ENCODE measurements at places on chromosomes 13 and 19.

GRCh38 chr19:2261438-2262172 lies 5.4 kb upstream of the JSRP1 start:
- no peak for DNase-seq

DNA sequence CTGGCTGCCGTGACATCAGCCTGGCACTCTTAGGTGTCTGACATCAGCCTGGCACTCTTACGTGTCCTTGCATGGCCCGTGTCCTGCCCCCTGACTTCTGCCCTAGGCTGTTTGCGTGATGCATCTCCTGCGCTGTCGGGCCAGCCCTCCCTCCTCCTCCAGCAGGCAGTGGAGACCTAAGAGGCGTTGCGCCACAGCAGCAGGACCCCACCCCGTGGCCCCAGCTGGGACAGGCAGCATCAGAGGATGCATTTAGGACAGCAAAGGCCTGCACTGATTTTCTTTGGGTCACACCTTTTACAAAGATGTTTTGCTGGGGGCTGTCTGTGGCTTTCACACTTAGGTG lies 65.3 kb downstream of the GPR12 start:
- DNase-seq: no peak

- DNase-seq: no peak
Measured at GRCh38 chr19:35901854-35902661, at the start of gene HCST. Gene HCST, plus strand, starts transcription at chr19:35902529. Its CDS starts 65 bp downstream, at chr19:35902594.

- no peak for DNase-seq
Measured at GRCh38 chr13:104024416-104025170, 958.4 kb upstream of the SLC10A2 start.

GRCh38 chr19:41621654-41622053 lies 5.2 kb downstream of the CEACAM4 start:
- no peak for DNase-seq

- DNase-seq: no peak
Measured at GRCh38 chr19:1796395-1797142, 15.5 kb downstream of the ATP8B3 start.

- DNase-seq: no peak
Measured at GRCh38 chr13:44263751-44264620, 109.6 kb upstream of the SERP2 start.

GRCh38 chr13:108313382-108313781 lies 43.9 kb downstream of the TNFSF13B start:
- DNase-seq: no peak

DNA sequence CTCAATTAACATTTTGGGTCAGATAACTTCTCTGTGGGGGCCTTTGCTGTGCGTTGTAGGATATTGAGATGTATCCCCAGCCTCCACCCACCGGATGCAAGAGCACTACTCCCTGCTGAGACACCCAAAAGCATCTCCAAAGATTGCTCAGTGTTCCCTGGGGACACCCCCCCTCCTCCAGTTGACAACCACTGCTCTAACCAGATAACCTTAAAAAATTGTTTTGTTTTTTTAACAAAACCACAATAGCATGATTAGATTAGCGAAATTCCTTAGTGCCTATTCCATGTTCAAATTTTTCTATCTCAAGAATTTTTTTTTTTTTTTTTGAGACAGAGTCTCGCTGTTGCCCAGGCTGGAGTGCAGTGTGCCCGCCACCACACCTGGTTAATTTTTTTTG lies 2.6 kb upstream of the EPN1 start:
- no peak for DNase-seq

DNA sequence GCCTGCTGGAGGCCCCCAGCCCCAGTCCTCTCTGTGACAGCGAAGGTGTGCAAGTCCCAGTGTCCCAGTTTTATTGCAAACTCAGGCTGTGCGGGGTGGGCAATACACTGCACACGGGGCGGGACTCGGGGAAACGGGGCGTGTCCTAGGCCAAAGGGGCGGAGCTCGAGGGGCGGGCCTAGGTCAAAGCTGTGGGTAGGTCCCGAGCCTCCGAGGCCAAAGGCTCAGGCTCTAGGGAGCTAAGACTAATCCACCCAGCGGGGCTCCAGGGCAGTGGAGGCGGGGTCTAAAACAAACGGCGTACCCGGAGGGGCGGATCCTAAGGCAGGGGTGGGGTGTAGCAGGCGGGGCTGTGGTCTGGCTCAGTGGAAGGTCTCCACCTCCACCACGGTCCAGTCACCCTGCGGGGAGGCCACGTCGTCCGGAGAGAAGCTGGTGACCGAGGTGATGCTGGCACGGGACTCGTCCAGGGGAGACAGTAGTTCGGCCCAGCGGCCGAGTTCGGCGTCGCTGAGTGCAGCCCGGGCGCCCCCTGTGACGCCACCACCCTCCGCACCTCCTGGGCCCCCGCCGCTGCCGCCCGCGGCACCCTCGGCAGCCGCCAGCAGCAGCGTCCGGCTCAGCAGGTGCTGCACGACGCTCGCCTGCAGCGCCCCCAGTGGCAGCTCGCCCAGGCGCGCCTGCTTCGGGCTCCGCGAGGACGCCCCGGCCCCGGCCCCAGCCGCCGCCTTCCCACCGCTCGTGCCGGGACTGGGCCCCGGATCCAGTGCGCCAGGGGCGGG lies 5.3 kb downstream of the PRR36 start:
- DNase-seq: peak; percentile 76

DNA sequence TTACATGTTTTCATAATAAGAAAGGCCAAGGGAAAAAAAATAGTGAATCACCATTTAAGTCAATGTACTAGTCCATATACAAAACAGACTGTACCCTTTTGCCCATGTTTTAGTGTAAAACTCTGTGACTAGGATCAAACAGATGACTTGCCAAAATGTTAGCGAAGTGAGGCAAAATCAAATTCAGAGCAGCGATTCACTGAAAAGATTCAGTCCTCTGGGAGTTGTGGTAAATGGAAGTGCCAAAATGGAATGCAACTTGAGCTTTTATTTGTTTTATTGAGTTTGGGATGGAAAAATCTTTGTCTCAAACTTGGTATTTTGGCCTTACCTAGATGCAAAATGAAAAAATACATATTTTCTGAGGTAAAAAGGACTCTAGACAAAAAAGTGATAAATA lies 9.1 kb downstream of the CDADC1 start:
- no peak for DNase-seq

DNA sequence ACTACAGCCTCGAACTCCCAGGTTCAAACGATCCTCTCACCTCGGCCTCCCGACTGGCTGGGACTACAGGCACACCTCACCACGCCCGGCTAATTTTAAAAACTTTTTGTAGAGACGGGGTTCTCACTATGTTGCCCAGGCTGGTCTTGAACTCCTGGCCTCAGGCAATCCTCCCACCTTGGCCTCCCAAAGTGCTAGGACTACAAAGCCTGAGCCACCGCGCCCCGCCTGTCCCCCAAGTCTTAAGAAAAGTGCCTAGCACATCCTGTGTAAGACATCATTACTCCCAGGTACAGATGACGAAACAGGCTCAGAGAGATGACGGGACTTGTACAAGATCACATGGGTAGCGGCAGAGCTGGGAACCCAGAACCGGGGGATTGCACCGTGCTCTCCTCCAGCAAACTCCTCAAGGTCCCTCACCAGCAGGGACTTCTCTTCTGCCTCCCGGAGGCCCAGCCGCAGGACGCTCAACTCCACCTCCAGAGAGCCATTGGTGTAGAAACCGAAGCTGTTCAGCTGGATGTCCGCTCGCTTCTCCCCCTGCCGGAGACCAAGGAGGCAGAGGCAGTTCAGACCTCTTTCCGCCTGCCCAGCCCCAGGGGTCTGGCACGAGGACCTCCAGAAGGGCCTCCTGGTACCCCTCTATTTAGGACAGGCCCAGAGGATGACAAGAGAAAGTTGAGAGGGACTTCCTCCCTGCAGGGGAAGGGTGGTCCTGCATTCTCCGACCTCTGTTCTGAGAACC lies 1.0 kb downstream of the GPR108 start:
- peak; percentile 85 for DNase-seq
